Activated naive CD4-positive, alpha-beta T cell (primary cell): ENCODE measurements at places on chromosomes 1 and 21.

DNA sequence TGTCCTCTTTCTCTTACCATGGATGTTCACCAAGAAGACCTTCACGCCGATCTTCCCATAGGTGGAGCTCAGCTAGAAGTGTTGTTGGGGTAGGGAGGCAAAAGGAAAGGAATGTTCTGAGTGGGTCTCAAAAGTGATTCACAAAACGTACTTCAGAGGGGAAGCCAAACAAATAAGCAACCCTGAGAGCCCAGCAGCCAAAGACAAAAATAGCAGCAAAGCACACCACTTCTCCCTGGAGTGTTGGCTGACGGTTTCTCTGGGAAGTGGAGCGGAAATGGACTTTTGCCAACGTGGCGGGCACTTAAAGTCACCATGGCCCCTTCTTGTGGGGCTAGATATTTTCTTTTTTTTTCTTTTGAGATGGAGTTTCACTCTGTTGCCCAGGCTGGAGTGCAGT is 23.1 kb downstream of the SLC26A9 start:
- no peak for DNase-seq

DNA sequence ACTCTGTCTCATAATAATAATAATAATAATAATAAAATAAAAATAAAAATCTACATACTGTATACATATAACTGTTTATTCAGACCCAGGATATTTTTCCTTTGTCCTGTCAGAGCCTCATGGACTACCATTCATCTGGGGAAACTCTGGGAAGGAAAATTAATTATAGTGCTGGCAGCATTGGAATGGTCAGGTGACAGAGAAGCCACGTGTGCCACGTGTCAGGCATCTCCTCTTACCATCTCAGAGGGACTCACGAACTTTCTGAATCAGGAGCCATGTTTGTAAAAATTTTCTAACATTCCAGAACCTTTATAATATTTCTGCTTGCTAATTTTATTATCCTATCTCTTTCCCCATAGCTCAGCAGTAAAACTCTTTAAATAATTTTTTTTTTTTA is 97.8 kb upstream of the HNRNPU start:
- no peak for DNase-seq

- no peak for DNase-seq
These were observed 79.3 kb downstream of the HMCN1 start for GRCh38 chr1:185813401-185813979.

DNA sequence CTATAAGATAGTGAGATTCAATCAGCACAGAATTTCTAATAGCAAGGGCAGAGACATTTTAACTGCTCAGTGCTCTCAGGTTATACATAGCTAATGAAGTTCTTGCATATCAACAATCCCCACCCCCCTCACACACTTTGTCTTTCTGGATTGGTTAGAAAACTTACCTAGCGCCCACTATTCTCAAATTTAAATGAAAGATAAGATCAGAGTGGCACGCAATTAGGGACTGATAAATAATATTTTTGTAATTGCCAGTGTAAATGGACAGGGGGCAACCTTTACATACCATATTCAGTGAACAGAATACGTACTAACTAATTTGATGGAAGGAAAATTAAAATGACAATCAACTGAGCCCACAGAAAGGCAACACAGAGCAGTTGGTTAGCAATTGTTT is 11.7 kb downstream of the SELL start:
- no peak for DNase-seq

DNA sequence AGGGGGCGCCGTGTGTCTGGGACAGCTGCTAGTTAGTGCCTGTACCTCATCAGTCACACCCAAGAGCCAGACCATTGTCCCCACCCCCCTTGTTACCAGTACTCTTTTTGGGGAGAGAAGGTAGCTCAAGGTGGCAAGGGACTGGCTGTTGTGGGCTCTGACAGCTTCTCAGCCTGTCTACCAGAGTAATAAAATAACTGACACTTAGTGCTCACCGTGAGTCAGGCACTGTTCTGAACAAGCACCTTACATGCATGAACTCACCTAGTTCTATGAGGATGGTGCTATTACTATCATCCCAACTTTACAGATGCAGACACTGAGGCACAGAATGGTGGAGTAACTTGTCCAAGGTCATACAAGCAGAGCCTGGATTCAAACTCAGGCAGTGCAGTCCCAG is 34.7 kb downstream of the IER5 start:
- no peak for DNase-seq
